KG1 (cell line): ENCODE measurements at places on chromosomes 12 and 14.

- DNase-seq, result no peak
Measured at GRCh38 chr12:100279607-100280244, 12.7 kb downstream of the SCYL2 start.

DNA sequence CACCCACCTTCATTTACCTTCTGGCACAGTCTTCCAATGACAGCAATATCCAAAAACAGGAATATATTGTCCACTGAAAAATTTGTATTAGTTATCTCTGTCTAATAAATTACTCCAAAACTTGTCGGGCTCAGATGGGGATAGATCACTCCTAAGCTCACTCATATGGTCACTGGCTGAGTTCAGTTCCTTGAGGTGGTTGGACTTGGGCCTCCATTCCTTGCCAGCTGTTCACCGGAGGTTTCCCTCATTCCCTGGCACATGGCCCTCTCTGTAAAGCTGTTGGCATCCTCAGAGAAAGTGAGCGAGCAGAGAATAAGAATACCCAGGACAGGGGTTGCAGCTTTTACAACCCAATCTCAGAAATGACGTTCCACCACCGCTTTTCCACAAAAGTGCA, 81.5 kb downstream of the TMTC1 start:
- no peak for DNase-seq

- no peak for DNase-seq
Measured at GRCh38 chr14:59481871-59482540, 2.2 kb downstream of the L3HYPDH start.

GRCh38 chr12:101076921-101077320, 133.1 kb downstream of the SLC5A8 start:
- no peak for DNase-seq

- no peak for DNase-seq
Measured at GRCh38 chr14:21867541-21867940, 193.9 kb upstream of the OR4E1 start.

DNA sequence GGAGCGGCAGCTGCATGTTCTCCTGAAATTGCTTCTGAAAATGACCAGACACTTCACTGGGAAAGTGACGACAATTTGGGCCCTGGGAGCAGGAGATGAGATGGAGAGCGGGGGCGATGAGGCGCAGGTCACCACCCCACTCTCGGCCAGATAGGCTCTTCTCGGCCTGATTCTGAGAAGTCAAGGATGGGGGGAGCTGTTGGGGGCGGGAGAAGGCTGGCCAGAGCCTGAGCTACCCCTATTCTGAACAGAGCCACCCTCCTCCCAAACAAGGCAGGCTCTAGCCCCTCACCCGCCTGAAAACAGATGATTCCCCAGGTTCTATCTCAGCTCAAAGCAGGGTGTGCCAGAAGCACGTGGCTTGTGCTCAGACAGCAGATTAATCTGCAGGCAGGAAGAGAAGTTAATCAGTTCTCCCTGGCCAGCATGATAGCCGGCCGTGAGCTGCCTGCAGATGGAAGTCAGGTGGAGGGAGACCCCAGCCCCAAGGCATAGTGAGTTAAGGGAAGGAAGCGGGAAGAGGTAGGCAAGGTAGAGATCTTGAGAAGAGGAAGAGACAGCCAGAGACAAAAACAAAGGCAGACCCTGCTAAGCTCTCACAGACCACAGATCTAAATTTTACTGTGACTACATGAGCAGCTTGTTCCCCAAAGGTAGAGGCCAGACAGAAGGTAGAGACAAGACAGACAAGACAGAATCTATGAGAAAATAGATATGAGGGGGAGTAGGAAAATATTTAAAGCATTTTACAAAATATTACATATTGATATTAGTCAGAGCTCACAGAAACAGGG, 10.9 kb upstream of the TAC3 start:
- DNase-seq, result no peak

DNA sequence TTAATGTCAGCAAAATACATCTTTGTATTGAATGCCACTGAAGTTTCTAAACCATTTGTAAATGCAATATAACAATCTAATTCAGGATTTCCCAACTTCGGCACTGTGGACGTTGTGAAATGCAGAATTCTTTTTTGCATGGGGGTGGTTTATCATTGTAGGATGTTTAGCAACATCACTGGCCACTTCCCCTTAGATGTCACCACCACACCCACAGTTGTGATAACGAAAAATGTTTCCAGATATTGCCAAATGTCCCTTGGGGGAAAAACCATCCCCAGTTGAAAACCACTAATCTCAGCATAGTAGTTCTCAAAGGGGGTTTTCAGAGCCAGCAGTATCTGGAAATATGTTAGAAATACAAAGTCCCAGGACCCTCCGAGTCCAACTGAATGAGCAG, 203.3 kb downstream of the NAV3 start:
- DNase-seq, result no peak

- no peak for DNase-seq
Measured at GRCh38 chr14:58738876-58739275, 101.1 kb downstream of the DACT1 start.

GRCh38 chr12:40107098-40107802, 1.4 kb upstream of the SLC2A13 start:
- peak; percentile 76 for DNase-seq

DNA sequence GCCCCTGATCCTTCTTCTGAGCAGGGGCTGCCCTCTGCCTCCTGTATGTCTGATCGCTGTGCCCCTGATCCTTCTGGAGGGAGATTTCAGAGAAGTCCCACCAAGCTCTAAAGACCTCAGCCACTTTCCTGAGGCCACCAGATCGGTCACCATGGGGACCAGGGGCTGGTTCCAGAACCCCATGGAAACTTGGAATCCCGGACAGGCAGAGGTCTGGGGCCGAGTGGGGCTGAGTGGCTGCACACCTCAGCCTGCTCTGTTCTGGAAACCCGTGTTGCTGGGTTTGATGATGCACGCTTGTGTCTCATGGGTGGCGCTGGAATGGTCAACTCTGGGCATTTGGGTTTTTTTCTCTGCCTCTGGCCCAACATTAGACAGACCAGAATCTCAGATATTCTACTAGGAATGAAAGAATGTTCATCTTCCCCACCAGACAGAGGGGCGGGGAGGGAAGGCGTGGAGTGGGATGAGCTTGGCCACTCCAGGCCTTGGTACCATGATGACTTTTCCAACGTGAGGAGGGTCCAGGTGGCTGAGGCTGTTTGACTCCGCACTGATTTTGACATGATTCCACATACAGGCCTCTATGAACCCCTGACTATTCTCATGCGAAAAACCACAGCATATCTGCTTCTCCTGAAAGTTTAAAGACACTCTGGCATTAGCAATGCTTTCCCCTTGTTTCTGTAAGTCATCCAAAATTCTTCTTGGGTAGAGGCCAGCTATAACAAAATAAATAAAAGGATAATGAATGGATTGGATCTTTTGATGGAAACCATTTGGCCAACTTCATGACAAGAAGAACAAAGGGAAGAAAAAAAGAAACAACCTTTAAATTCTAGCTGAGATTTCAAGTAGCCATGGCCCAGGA, 114.5 kb downstream of the ADGRD1 start:
- DNase-seq, result no peak

DNA sequence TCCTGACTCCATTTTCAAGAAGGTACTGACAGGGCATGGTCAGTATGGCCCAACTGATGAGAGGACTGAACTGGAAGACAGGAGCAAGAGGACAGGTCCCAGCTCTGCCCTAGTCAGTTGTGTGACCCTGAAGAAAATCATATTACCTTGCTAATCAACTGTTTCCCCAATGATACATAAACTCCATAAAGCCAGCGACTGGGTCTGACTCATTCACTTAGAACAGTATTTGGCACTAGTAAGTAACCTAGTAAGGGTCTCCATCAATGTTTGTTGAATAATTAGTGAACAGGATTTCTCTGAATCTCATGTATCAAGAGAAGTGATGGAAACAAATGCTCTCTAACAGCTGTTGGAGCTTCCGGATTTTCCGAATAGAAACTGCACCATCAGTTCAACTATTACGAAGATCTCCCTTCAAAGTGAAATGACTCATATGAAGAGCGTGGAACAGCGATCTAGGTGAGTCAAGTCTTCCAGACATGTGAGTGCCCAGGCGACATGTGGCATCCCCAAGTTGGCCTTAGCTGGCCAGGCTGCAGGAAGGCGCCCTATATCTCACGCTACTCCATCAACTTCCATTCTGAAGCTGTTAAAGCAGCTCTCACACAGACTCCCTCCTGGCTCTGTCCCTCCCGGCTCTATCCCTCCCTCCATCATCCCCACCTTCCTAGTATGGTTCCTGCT, 94.5 kb downstream of the TTC7B start:
- DNase-seq, result no peak

DNA sequence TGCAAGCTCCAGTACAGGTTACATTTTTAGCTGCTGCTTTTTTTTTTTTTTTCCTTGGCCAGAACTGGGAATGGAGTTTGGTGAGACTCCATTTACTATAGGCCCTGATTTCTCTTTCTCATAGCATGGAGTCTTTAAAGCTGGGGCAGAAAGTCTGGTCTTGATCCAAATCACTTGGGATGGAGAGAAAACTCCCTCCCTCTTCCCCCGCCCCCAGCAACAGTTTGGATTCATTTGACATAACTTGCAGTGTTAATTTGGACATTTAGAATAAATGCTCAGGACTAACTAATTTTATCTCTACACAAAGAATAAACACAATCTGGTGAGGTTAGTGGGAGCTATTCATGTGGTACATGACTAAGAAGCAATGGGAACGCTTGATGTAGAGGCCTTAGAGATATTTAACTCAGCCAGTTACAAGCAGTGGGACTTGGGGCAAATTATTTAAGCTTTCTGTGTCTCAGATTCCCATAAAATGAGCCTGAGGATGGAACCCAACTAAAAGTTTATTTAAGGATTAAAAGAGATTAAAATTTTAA, 107.3 kb upstream of the ARHGAP5 start:
- no peak for DNase-seq

DNA sequence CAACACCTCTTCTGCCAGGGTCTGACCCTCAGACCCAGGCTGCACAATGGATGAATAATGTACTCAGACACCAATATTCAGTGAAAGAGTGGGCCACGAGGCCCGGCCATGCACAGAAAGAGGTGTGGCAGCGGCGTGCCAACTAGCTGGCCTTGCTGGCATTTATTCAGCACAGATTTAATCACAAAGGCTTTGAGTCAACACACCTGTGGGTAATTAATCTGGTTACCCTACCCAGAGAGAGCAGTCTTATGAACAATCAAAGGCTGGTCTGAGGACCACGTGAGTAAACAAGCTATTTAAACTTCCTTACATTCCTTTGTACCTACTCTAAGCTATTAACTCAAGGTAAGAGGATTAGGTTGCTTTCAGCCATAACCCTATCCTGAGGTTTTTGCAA, 324.8 kb downstream of the C12orf50 start:
- DNase-seq, result no peak

DNA sequence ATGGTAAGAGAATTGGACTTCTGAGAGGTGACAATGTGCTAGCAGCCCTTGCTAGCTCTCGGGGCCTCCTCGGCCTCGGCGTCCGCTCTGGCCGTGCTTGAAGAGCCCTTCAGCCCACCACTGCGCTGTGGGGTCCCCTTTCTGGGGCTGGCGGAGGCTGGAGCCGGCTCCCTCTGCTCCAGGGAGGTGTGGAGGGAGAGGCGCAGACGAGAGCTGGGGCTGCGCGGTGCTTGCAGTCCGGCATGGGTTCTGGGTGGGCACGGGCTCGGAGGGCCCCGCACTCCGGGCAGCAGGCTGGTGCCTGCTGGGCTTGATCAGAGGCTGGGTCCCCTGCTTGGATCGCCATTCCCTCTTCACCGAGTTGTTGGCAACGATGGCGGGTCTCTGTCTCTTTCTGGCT, 226.4 kb upstream of the AMIGO2 start:
- DNase-seq, result no peak

DNA sequence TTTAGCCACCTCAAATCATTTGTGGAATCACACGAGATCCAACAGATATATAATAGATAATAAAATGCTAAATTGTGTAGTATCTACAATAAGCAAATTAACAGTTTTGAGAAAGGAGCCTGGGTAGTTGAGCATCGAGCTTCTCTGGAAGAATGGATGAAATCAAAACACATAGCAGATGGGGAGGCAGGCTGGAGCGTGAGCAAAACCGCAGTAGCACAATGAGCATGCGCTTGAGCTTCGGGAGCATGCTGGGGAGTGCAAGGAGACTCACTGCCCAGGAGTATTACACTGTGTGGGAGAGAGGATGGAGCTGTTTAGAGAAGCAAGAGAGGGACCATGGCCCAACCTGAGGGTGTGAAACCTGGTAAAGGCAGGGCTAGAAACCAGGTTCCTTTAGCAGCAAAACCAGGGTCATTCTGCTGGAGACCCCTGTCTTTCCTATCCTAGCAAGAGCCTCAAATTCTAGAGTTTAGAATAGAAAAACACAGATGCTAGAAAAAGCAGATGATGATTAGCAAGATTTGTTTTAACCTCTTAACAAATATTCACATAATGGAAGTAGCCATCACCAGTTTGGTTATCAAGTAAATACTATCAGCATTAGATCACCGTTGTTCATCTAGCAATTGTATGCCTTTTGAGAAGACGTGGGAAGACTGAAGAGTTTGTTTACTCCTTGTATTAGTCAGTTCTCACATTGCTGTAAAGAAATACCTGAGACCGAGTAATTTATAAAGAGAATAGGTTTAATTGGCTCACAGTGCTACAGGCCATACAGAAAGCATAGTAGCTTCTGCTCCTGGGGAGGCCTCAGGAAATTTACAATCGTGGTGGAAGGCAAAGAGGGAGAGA, 484.8 kb downstream of the EGLN3 start:
- DNase-seq, result no peak

DNA sequence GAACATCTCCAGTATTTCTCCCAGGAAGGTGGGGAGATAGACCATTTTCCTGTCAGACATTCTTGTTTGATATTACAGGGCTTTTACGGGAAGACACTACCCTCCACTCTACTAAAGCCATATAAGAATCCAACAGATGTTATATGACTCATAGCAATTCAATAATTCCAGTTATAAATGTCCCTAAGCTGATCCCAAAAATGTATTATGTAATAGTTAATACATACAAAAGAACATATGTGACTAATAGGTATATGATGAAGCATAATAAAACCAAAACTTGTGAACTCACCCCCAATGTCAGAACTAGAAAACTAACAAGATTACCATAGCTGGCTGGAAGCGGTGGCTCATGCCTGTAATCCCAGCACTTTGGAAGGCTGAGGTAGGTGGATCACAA, 84.2 kb downstream of the EFCAB11 start:
- DNase-seq, result no peak

- no peak for DNase-seq
Measured at GRCh38 chr12:113239811-113240331, 18.6 kb downstream of the TPCN1 start.

GRCh38 chr14:103347091-103347815, 13.2 kb downstream of the EIF5 start:
- DNase-seq, result no peak

DNA sequence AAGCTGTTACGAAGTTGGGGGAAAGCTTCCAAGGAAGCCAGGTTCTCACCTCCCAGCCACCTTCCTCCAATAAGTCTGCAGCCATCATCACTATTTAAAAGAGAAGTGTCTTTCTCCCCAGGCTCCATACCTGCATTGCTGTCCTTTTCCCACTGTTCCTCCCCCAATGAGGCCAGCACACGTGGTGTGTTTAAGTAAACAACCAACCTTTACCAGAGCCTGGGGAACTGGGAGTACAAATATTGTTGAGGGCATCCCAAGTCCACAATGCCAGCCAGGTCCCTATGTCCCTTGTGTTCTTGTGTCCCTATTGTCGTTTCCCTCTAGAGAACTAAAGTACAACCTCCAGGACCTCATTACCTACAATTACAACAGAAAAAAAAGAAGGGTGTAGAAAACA, 49.2 kb upstream of the PNMA1 start:
- no peak for DNase-seq

GRCh38 chr12:127588249-127588648, 678.7 kb upstream of the TMEM132C start:
- DNase-seq, result no peak
